ENCODE measurements at places on chromosomes 5 and 9.

GRCh38 chr9:20040991-20041696 lies 252.3 kb upstream of the SLC24A2 start:
- no peak for DNase-seq

DNA sequence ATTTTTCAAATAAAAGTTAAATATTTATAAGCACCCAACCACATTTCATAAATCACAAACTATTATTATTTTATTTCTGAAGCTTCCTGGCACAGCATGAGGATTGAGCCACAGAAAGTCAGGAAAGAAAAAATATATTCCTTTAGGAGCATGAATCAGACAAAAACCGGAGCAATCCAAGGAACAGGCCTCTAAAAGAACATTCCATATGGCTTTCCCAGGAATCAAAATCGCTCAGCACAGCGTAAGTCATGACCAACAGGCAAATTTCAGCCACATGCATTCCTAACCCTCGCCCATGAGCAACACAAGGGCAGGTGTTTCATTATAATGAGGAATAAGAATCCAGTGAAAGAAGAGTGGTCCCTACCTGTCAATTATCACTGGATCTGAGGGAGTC lies 26.7 kb downstream of the EBF1 start:
- no peak for DNase-seq

GRCh38 chr5:169006842-169007790 lies 293.8 kb downstream of the SLIT3 start:
- no peak for DNase-seq

DNA sequence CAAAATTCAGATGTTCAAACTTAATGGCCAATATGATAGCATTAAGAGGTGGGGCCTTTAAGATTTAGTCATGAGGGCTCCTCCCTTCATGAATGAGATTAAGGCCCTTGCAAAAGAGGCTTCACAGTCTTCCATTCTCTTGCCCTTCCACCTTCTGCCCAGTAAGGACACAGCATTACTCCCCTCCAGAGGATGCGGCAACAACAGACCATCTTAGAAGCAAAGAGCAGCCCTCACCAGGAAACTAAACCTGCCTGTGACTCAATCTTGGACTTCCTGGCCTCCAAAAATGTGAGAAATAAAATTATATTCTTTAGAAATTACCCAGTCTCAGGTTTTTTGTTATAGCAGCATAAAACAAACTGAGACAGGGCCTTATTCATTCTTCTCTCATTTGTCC lies 8.2 kb downstream of the AP3B1 start:
- DNase-seq = no peak

GRCh38 chr9:99398241-99398640 lies 176.2 kb downstream of the SEC61B start:
- DNase-seq = no peak

- no peak for DNase-seq
These were observed 85.4 kb upstream of the SMARCA2 start for GRCh38 chr9:1929722-1930244.

DNA sequence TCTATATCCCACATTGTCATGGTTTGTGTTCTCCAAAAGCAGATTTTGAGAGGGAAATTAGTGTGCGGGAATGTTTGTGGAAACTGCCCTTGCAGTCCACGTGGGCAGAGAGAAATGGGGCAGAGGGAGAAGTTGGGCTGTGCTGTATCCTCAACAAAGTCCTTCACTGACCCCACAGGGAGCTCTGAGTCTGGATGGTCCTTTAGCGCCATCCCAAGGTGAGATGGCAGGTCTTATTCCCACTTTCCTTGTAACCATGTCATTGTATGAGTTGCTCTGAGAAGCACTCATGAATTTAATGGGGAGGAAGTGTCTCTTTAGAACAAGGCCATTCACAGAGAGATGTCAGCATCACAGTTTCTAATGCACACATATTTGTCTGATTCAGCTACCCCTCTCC lies 127.1 kb downstream of the ANKRD18B start:
- no peak for DNase-seq

DNA sequence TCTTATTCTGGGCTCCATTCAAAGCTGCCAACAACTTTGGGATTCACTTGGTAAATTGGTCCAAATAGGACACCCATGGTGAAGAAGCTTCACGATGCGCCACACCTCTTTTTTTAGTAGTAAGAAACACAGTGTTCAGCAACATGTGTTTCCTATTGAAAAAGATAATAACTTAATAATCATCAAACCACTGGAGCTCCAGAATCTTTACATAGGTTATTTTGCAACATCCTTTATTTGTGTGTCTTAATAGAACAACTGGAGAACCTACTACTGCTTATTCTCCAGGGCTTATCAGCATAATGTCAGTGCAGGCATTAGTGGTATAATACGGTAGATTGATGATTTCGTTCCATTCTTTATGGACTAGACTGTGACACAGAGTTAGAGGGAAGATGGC lies 63.3 kb upstream of the DAPK1 start:
- no peak for DNase-seq
